ENCODE measurements at places on chromosomes 7 and 10.

- DNase-seq = no peak
Observed at GRCh38 chr10:21572578-21572977, 38.5 kb downstream of the MLLT10 start.

GRCh38 chr7:140989068-140989467, 25.7 kb downstream of the MRPS33 start:
- no peak for DNase-seq

GRCh38 chr7:130900471-130901076, 166.6 kb upstream of the KLF14 start:
- no peak for DNase-seq

DNA sequence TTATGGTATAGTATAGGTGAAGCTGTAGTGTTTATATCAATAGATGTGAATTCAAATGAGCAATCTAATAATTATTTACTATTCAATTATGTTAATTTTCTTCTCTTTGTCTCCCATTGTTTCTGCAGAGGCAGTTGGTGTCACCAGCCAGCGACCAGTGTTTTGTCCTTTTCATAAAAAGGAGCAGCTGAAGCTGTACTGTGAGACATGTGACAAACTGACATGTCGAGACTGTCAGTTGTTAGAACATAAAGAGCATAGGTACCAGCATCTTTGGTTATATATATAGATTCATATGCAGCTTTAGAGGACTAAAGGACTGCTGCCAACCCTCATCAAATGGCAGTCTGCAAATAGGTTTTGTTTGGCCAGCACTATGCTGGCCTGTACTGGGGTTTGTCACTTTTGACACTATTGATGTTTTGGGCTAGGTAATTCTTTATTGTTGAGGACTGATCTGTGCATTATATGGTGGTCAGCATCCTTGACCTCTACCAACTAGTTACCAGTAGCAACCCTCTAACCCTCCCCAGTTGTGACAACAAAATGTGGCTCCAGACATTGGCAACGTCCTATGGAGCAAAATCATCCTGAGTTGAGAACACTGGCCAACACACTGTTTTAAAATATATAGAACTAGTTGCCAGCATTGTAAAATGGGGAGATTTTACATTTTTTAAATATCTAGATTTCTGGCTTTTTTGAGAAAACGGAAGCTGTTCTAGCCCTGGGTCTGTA, 59.2 kb downstream of the TRIM24 start:
- DNase-seq = no peak

GRCh38 chr10:97762816-97763215, 9.0 kb downstream of the SFRP5 start:
- DNase-seq = no peak

DNA sequence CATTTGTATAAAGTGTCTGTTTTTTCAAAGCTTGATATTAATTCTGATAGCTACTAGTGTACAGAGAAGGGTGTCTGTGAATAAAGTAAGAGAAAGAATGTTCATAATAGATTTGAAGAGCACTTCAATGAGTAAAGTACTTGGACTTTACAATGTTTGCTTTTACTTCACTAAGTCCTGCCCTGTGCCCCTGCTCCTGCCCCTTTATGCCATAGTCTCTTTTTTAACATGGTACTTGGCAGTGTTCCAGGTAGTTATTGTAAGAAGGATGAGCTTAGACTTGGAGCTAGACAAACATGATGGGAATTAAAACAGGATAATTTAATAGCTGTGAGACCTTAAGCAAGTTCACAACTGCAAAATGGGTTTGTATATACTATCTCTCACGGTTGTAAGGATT, 41.0 kb downstream of the ZEB1 start:
- no peak for DNase-seq

GRCh38 chr10:79980711-79981110, 31.8 kb upstream of the SFTPD start:
- DNase-seq = no peak

GRCh38 chr7:163298-163695, 29.1 kb upstream of the FAM20C start:
- no peak for DNase-seq

- DNase-seq = no peak
Observed at GRCh38 chr10:97714401-97715258, 1.1 kb downstream of the MARVELD1 start.

DNA sequence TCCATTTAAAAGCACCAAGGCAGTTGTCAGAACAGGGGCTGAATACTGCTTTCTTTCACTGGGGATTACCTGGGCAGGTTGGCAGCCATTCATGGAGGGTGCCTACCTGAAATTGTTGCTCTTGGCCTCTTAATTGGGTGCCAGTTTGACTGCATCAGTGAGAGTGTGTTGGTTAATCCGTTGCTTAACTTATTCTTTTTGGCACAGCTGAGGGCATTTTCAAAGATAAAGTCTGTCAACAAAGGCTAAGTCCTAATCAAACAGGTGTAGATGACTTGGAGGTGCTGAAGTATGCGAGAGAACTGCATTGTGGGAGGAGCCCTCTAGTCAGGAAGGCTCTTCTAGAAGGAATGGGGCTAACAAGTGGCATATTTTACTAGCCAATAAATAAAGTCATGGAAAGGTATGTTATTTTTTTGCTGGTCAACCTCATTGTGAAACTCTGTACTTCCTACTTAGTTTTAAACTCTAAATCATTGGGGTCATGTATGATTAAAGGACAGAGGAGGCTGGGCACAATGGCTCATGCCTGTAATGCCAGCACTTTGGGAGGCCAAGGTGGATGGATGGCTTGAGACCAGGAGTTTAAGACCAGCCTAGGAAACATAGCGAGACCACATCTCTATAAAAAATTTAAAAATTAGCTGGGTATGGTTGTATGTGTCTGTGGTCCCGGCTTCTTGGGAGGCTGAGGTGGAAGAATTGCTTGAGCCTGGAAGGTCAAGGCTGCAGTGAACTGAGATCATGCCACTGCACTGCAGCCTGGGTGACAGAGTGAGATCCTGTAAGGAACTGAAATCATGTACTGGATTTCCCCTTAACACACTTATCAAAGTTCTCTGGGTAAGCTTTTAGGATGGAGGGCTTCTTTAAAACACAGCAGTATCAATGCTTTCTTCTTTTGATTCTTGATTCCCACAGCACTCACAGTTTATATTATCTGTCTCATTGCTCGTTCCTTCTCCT, 134.1 kb downstream of the LRMDA start:
- DNase-seq = no peak

DNA sequence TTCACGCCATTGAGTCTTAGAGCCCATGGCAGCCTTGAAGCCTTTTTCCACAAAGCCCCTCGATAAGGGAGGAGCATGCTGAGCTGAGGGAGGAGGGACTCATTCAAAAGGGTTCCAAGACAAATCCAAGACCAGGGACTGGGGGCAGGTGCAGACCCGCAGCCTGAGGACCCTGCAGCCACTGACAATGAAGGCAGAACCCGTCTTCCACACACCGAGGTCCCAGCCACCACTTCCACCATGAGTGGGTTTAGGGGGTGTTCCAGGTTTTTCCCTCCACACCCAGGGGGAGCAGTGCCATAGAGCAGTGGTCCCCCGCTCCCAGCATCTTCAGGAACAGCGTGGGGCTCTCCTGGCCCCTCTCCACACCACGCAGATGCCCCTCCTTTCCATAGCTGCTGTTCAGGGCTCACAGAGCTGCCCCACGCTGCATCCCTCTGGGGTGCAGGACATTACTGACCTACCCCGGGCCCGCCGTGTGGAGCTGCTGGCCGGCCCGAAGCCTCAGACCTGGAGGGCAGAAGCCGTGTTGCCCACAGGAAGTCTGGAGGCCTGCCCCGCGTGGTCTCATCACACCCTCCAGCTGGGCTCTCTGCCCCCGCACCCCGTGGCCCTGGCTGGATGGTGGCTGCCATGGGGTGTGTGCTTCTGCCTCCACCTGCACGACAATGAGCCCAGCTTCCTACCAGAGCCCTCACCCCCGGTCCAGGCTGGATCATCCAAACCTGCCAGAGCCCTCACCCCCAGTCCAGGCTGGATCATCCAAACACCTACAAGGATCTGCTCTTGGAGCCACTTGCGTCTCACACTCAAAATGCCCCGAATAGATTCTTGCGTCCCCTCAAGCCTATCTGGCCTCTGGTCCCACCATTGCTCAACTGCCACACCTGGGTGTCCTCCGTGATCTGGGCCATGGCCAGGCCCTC, 220.0 kb upstream of the TCERG1L start:
- DNase-seq = no peak

GRCh38 chr7:129341816-129342806, 92.1 kb upstream of the STRIP2 start:
- DNase-seq = no peak

DNA sequence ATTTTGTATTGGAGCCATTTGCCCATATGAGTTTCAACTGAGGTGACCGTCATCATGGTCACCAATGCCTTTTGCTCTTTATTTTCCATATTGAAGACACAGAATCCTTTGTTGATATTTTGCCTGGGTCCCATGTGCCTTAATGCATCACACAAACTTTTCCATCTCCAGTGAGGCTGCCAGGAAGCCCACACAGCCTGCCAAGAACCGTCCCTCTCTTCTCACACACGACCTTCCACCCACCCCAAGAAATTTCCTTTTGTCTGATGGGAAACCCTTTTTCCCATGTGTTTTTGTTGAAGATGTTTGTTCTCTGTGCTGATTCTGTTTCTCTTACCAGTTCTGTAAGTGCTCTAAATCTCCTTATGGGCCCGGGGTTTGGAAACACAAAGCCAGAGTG, 168.9 kb downstream of the CSTF2T start:
- no peak for DNase-seq

GRCh38 chr10:3871424-3871996, 86.5 kb upstream of the KLF6 start:
- no peak for DNase-seq
